H4 (cell line): ENCODE measurements at places on chromosomes 3 and 15. TPM values are rescaled to one million over a fixed set of nuclear protein-coding genes. Genes with fewer than 3 reads are reported as not detected.

Gene GPR87
- 0.23 TPM in 1 of 2 replicates, not detected in the other for total RNA-seq

Gene ST8SIA2
- total RNA-seq: 0.04 and 1.6 TPM in 2 replicates

Gene ARGFX
- total RNA-seq: not detected in 2 replicates

DNA sequence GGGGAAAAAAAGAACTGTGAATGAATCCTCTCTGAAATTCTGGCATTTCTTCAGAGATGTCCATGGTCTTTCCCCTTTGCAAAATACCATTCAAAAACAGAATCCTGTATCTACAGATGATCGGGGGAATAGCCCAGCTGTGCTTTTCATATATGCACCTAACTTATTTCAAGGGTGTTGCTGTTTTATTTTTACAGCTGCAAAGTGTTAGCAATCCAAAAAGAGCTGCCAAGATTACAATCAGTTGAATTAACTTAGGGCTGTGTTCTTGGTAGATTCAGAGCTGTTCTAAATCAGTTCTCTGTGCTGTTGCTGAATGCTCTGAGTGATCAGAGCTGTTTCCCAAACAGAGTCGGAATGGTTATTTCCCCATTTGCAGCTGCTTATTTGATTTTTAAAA lies 175.7 kb upstream of the SEMA6D start:
- DNase-seq: no peak

DNA sequence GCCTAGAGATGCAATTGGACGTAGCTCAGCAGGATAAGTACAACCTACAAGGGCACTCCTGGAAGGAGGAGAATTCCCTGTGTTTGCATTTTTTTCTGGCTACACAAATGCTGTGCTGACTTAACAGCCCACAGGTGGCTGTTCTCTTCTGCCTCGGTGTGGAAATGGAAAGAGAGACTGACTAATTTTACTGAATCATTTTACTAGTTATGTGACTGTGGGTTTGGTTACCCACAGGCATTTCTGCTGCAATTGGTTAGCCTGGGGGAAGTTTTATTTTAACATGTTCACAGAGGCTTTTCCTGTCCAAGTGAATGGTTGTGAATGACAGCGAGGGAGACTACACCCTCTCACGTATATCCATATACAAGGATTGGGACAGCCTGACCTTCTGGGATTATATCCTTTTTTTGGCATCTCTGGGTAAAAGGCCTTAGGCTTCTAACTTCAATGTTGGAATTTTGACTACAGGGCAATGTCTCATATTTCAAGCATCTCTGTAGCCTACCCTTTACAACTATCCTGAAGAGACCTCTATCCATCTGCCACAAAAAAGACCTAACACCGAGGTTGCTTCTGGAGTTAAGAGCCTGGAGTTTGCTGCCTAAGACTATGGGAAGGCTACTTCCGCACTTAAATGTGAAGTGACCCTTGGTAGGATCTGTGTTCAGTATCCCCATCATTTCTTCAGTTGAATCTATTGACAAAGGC lies 67.2 kb upstream of the TP63 start:
- peak; percentile 96 for DNase-seq

GRCh38 chr15:77440378-77440999 lies 19.8 kb downstream of the HMG20A start:
- peak; percentile 63 for DNase-seq

DNA sequence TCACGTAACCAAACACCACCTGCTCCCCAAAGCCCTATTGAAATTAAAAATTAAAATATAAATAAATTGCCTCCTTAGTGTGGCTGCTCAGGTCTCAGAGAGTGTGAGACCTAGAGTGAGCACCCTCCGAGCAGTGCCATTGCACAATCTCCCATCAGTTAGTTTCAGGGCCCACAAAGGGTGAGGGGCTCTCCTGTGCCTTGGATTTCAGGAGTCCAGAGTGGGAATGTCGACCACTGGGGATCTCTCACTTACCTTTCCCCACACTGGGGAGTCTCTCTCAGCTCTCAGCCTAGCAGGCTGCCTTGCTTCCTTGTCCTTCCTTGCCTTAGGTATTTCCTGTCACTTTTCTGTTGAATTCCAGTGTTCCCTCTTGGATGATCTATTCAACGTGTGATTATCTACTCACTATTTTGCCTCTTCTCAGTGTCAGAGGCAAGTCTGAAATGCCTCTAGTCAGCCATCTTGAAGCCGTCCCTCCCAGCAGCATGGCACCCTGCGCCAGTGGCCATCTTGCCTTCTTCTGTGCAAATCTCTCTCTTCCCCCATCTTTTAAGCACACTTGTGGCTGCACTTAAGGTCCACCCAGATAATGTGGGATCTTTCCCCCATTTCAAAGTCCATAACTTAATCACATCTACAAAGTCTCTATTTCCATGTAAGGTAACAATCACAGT lies 119.3 kb downstream of the LRRK1 start:
- DNase-seq: no peak

- DNase-seq: no peak
Measured at GRCh38 chr15:86691091-86691663, 611.5 kb downstream of the AGBL1 start.

DNA sequence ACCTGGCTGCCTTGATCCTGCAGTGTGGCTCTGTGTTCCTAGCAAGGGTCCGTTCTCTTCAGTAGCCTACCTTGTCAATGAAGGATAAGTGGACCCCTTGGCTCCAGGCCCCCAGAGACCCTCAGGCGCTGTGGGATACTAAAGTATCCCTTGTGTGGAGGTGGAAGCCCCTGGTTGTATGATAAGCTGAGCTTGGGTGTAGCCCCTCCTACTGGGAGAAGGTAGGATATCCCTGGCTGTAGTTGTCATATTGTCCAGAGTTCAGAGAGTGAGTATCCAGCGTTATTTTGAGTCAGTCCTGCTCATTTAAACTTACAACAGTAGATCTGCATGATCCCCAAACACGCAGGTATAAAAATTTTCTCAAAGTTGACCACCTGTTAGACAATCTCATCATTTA lies 496.8 kb downstream of the CNTN4 start:
- no peak for DNase-seq
